ENCODE measurements at places on chromosomes 7 and 10. TPM values are rescaled to one million over a fixed set of nuclear protein-coding genes. Genes with fewer than 3 reads are reported as not detected.

EVX1 gene
- 7.1 TPM for total RNA-seq

DNA sequence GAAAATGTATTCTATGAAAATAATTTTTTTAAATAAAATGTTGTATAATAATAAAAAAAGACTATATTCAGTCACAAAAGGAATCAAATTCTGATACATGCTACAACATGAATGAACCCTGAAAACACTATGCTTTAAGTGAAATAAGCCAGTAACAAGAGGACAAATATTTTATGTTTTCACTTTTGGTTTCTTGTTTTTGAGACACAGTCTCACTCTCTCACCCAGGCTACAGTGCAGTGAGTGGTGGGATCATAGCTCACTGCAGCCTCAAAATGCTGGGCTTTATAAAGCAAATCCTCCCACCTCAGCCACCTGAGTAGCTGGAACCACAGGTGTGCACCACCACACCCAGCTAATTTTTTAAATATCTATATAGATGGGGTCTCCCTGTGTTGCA is 64.2 kb downstream of the CNOT4 start:
- no peak overlapping the region for H3K27ac ChIP-seq
- DNase-seq = no peak
- no peaks in the 10 kb centered on the region for H3K36me3 ChIP-seq

DNA sequence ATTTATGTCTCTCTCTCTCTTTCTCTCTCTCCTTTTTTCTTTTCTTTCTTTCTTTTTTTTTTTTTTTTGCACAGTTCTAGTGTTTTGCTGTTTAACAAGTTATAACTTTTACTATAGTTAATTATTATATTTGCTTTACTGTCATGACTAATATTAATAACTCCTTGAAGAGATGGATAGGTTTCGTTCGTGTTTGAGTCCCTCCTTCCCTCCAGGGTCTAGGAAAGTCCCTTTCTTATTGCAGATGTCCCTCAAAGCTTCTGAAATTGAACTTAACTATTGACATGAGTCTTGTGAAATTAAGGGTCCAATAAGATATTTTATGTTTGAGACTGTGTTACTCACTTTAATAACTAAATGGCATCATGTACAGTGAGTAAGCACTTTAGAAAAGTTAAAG is 131.4 kb downstream of the PLXDC2 start:
- peaks cover 19% of the 10 kb centered on the region for H3K4me1 ChIP-seq
- DNase-seq = no peak
- H3K36me3 ChIP-seq = no peaks in the 10 kb centered on the region
- H3K27ac ChIP-seq = no peak overlapping the region
- H3K4me3 ChIP-seq = no peak overlapping the region

- H3K36me3 ChIP-seq = no peaks in the 10 kb centered on the region
- H3K27ac ChIP-seq = peak overlapping the region; percentile 86
- peak overlapping the region; percentile 82 for H3K4me3 ChIP-seq
- no peak for DNase-seq
- peaks cover 40% of the 10 kb centered on the region for H3K4me1 ChIP-seq
Measured at GRCh38 chr7:111092406-111093236, 1.7 kb downstream of the LRRN3 start.

GRCh38 chr10:124117833-124118232 is 24.4 kb upstream of the CHST15 start:
- no peak overlapping the region for H3K4me3 ChIP-seq
- H3K27ac ChIP-seq = no peak overlapping the region
- no peak for DNase-seq
- H3K27me3 ChIP-seq = peaks cover 8% of the 10 kb centered on the region
- H3K4me1 ChIP-seq = no peaks in the 10 kb centered on the region

DNA sequence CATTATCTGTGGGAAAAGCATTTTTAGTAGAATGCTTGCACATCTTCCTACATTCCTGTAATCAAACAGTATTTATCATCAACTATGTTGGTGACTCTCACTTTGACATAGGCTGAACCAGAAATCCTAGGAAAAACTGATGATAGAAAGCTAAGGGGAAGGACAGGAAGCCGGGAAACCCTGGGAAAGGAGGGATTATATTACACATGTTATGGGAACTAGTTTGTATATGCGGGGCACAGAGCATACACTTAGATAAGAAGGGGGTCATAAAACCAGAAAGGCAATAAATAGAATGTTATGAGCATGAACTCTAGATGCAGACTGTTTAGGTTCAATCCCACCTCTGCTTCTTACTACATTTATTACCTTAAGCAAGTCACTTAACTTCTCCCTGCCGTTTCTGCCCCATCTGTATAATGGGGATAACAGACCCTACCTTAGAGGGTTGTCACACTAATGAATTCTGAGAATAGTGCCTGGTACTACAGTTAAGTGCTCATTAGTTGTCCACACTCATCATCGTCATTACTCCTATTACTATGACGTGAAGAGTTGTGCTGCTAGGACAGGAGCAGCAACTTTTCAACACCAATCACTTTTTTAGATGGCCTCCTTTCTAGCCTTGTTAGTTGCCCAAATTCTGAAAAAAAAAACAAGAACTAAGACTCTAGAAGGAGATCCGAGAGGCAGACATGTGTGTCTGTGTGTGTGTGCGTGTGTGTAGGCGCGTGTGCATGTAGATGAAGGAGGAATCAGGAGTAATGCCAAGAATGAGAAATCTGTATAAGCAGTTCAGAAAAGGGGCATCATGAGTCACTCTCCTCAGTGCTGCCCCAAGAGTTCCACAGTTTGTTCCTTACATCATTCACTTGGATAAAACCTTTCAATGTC is 52.2 kb downstream of the KMT2C start:
- peaks cover 2% of the 10 kb centered on the region for H3K27me3 ChIP-seq
- H3K36me3 ChIP-seq = no peaks in the 10 kb centered on the region
- no peak overlapping the region for H3K4me3 ChIP-seq

DNA sequence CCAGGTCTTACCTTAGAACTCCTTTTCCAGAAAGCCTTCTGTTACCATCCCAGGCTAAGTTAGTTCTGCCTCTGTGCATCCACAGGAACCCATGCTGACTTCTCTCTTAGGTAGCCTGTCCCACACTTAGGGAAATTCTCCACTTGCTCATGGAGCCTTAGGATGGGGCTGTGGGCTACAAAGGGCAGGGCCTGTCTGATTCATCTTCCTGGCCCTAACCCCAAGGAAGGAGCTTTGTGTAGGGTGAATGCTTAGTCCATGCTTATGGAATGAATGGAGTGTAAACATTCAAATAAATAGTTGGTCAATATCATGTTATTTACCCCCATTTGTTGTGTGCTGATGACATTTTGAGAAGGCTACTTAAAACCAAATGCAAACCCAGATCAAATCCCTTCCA is 54.7 kb downstream of the EMX2 start:
- peaks cover 6% of the 10 kb centered on the region for H3K27me3 ChIP-seq
- no peak overlapping the region for H3K4me3 ChIP-seq
